Astrocyte of the spinal cord (primary cell): ENCODE measurements at places on chromosomes 6 and 20.

DNA sequence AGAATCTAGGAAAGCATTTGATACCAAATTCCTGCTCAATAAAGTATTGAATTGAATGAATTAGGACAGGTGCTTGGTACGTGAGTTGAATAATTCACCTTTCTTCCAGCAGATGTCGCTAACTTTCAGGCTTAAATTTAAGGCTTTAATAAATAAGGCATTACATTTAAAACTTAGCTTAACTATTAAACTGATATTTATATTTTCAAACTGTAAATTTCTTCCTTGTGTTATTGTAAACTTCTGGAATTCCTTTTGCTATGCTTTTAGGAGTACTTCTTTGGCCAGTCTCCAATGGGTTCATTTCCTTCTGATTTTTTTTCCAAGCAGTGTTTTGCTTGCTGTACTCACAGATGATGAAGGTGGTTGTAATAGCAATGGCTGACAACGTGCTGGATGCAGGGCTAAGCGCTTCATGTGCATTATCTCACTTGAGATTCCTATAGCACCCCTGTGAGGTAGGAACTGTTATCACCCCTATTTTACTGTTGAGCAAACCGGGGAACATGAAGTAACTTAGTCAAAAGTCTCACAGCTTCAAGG, 71.3 kb upstream of the SLC2A12 start:
- peak; percentile 82 for DNase-seq

GRCh38 chr20:59144831-59145196, 18.8 kb upstream of the ZNF831 start:
- DNase-seq, result no peak

DNA sequence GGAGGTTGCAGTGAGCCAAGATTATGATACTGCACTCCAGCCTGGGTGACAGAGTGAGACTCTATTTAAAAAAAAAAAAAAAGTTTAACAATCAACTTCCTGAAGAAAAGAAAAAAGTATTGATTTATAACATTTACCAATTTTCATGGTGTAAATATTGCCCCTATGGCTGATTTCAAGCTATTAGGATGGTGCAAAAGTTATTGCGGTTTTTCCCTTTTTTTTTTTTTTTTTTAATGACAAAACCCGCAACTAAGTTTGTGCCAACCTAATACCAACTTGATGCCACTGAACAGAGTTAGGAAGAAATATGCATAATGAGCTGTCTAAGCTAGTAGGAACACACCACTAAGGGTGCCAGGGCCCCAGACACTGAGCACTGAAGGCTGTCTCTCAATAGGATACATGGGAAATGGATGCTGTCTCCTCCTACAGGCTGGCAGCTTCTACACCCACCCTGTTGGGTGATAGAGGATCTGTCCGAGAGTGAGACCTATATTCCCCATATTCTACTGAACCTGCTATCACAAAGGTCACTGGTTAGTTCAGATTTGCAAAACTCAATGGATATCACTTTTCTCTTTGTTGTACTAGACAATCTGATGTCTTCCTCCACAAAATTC, 6.5 kb upstream of the PERP start:
- DNase-seq, result no peak

GRCh38 chr6:4358414-4359107, 223.2 kb upstream of the ECI2 start:
- peak; percentile 99 for DNase-seq
